PC-3 (cell line): ENCODE measurements at places on chromosomes 16 and 17. TPM values are rescaled to one million over a fixed set of nuclear protein-coding genes. Genes with fewer than 3 reads are reported as not detected.

DNA sequence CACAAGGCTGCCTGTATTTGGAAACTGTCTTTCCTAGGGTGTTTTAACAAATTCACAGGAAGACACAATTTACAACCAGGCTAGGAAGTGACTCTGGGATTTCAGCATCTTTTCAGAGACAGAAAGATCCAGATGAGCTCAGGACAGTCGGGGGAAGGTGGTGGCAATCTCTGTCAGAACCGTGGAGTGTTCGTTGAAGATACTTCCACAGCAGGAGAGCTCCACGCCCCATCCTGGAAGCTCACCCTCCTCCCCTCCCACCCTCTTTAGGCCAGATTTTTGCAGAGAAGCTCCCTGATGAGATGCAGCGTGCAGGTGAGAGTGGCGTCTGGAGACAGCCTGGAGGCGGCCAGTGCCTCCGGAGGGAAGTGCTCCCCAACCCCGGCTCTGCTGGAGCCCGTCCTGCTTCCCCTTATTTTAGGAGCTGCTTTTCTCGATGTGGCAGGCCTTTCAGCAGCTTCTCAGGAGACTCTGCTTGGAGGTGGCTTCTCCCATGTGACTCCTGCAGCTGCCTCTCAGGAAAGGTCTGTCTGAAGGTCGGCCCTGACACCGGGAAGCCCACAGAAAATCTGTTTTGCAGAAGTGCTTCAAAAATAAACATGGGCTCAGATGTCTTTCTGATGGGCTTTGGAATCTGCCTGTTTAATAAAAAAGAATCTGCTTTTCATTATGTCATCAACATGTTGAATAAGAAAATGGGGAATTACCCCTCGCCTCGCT lies 186.4 kb upstream of the CHMP6 start:
- H3K4me3 ChIP-seq, result no peak overlapping the region
- H3K27me3 ChIP-seq, result no peaks in the 10 kb centered on the region
- DNase-seq, result no peak
- H3K27ac ChIP-seq, result no peak overlapping the region

DNA sequence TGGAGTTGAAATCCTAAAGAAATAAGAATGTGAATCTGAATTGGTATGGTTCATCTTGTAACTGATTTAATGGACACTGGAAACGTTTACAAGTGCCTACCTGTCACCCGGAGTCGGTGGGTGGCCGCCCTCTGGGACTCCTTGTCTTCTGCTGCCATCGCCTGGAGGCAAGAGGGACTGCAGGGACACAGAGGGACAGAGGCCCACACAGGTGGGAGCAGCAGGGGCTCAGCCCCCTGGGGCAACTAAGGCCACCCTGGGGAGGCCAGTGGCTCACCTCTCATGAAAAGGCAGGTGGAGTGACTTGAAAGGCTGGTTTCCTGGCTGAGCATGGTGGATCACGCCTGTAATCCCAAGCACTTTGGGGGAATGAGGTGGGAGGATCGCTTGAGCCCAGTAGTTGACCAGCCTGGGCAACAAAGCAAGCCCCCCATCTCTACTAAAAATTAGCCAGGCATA lies 23.2 kb downstream of the TMEM92 start:
- H3K27ac ChIP-seq, result no peak overlapping the region
- no peaks in the 10 kb centered on the region for H3K36me3 ChIP-seq

ASPA gene
- not detected in 2 replicates for total RNA-seq

CDH5 gene
- total RNA-seq, result not detected in 2 replicates

DNAJA3 gene
- 123 and 158 TPM in 2 replicates for total RNA-seq

MYO15A gene
- 0.26 TPM in 1 of 2 replicates, not detected in the other for total RNA-seq

GRCh38 chr17:28916302-28916934 lies 13.5 kb upstream of the DHRS13 start:
- no peak for DNase-seq
- H3K4me1 ChIP-seq, result no peaks in the 10 kb centered on the region

GRCh38 chr17:4849011-4849536 lies 15.9 kb downstream of the MINK1 start:
- peaks cover 59% of the 10 kb centered on the region for H3K4me1 ChIP-seq
- no peaks in the 10 kb centered on the region for H3K36me3 ChIP-seq
- peak overlapping the region; percentile 100 for H3K27ac ChIP-seq
- DNase-seq, result peak; percentile 96
- no peaks in the 10 kb centered on the region for H3K27me3 ChIP-seq

DNA sequence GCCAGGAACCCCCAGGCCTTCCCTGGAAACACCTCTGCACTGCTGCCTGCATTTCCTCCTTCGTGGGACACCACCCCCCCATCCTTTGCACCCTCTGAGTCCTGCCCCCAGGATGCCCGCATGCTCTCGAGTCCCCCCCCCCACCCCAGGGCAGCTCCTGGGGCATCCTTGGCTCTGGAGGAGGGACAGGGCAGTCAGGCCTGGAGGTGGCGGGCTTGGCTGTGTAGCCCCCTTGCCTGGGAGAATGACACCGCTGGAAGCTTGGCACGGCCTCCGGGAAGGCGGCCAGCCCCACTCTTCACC lies 98.9 kb upstream of the GSE1 start:
- peaks cover 24% of the 10 kb centered on the region for H3K4me1 ChIP-seq
- peak overlapping the region; percentile 90 for H3K27ac ChIP-seq

- H3K36me3 ChIP-seq, result no peaks in the 10 kb centered on the region
- no peak overlapping the region for H3K4me3 ChIP-seq
- H3K27ac ChIP-seq, result no peak overlapping the region
- H3K27me3 ChIP-seq, result no peaks in the 10 kb centered on the region
- peaks cover 48% of the 10 kb centered on the region for H3K4me1 ChIP-seq
These were observed 3.2 kb downstream of the ARHGAP27 start for GRCh38 chr17:45429339-45430005.

MPO gene
- not detected in 2 replicates for total RNA-seq

COG7 gene
- 8.6 and 13.5 TPM in 2 replicates for total RNA-seq

DNA sequence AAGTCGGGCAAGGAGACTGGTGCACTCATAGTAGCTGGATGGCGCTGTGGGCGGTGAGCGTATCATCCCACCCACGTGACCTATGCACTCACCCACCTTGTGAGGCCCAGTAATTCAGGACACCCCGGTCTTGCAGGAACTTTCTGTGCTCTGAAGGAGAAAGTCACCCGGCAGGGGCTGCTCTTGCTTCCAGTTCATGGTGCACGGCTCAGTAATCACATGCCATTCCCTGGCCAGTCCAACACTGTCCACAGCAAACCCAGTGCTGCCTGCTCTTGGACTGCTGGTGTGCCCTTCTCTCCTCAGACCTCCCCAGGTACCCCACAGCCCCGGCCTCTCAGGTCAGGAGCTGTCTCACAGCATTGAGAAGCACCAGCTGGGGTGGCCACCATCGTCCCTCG lies 16.4 kb upstream of the RHBDF2 start:
- H3K27ac ChIP-seq, result no peak overlapping the region
- H3K4me3 ChIP-seq, result no peak overlapping the region
- H3K4me1 ChIP-seq, result no peaks in the 10 kb centered on the region
- no peaks in the 10 kb centered on the region for H3K27me3 ChIP-seq
- peak; percentile 17 for DNase-seq

DNA sequence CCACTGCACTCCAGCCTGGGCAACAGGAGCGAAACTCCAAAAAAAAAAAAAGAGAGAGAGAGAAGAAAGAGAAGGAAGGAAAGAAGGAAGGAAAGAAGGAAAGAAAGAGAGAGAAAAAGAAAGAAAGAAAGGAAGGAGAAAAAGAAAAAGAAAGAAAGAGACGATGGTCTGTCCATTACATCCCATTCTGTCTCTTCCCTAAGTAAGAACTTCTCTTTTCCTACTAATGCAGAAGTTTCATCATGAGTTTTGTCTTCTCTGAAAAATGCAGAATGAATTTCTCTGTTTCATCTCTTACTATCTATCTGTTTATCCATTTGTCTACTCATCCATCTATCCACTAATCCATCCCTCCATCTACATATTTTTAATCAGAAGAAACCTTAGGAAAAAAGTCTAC lies 94.9 kb upstream of the MED13 start:
- no peaks in the 10 kb centered on the region for H3K27me3 ChIP-seq
- peaks cover 21% of the 10 kb centered on the region for H3K4me1 ChIP-seq
- H3K4me3 ChIP-seq, result no peak overlapping the region
- no peaks in the 10 kb centered on the region for H3K36me3 ChIP-seq

DNA sequence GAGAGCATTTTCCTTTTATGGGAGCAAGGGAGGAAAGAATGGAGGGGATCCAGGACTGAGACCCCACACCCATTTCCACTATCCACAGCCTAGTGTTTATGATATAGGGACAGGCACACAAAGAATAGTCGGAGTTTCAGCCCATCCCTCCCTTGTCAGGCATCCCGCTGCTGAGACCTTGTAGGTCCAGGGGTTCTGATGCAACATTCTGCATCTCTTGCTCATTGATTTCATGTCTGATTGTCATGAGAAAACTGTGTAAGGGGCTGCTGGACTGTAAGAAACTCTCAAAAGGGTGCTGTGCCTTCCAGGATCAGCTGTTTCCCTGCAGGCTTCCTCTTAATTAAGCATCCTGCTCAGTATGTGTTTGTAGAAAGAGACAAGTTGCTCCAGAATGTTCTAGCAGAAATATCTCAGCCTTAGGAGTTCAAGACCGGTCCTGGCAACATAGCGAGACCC lies 5.3 kb upstream of the POLR3E start:
- no peaks in the 10 kb centered on the region for H3K27me3 ChIP-seq
- H3K27ac ChIP-seq, result no peak overlapping the region
- H3K4me3 ChIP-seq, result no peak overlapping the region
- no peaks in the 10 kb centered on the region for H3K36me3 ChIP-seq
- DNase-seq, result no peak
- H3K4me1 ChIP-seq, result no peaks in the 10 kb centered on the region

DNA sequence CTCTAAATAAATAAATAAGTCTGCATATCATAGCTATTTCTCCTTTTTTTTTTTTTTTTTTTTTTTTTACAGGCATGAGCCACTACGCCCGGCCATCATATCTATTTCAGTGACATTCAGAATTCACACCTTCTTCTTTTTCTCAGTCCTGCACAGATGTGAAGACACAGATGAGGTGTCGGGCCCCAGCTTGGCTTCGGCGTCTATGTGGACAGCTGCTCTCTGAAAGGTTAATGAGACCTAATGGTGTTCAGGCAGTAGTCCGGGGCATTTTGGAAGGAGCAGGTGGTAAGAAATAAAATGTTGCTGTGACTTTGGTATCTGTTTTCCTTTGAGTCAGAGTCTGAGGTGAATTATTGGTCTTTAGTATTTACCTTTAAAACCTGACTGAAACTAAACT lies 23.6 kb downstream of the TANGO6 start:
- H3K27me3 ChIP-seq, result no peaks in the 10 kb centered on the region
- DNase-seq, result no peak
- no peaks in the 10 kb centered on the region for H3K4me1 ChIP-seq
- no peak overlapping the region for H3K4me3 ChIP-seq

GRCh38 chr16:66199189-66199588 lies 167.3 kb upstream of the CDH5 start:
- no peaks in the 10 kb centered on the region for H3K27me3 ChIP-seq
- no peak for DNase-seq
- H3K4me3 ChIP-seq, result no peak overlapping the region
- no peaks in the 10 kb centered on the region for H3K36me3 ChIP-seq

CCDC200 gene
- not detected in 2 replicates for total RNA-seq

MYH1 gene
- total RNA-seq, result not detected in 2 replicates

DNA sequence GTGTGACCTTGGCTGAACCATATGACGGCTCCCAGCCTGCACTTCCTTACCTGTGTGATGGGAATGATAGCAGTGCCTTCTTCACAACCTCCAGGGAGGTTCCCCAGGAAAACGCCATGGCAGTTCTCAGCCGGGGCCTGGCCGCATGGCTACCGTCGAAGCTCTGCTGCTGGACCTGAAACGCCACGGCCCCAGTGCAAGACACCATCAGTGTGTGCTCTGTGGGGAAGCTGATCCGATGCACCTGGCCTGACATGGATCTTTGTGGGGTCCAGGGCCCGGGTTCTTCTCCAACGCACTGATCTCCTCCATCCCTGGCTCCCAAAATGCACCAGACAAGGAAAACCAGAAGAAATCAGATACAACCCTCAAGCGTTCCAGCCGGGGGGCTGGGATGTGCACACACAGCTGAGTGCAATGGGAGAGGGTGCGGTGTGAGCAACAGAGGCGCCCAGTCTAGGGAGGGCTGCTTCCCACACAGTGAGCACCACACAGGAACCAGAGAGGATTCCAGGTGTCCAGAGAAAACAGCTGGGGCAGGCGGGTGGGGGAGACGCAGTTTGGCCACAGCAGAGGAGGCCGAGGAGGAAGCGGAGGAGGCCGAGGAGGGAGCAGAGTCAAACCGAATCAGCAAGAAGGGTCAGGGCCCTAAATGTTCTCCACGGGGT lies 54.3 kb upstream of the ZNF469 start:
- H3K27me3 ChIP-seq, result no peaks in the 10 kb centered on the region
- no peaks in the 10 kb centered on the region for H3K36me3 ChIP-seq
- DNase-seq, result no peak
- no peak overlapping the region for H3K27ac ChIP-seq
- peaks cover 15% of the 10 kb centered on the region for H3K4me1 ChIP-seq

GRCh38 chr17:1498233-1498632 lies 5.7 kb upstream of the MYO1C start:
- DNase-seq, result no peak
- no peaks in the 10 kb centered on the region for H3K4me1 ChIP-seq
- no peak overlapping the region for H3K27ac ChIP-seq
- H3K4me3 ChIP-seq, result no peak overlapping the region

CNTD1 gene
- not detected in 2 replicates for total RNA-seq

ZKSCAN2 gene
- total RNA-seq, result 2.6 and 5.4 TPM in 2 replicates

GRCh38 chr16:89401641-89402445 lies 88.5 kb downstream of the ANKRD11 start:
- H3K4me3 ChIP-seq, result no peak overlapping the region

GRCh38 chr16:3070608-3071111 lies 5.2 kb downstream of the IL32 start:
- peaks cover 2% of the 10 kb centered on the region; the same call in 1 of the 2 replicates for H3K4me1 ChIP-seq
- no peaks in the 10 kb centered on the region for H3K27me3 ChIP-seq
- H3K27ac ChIP-seq, result no peak overlapping the region
- DNase-seq, result no peak
- no peak overlapping the region for H3K4me3 ChIP-seq
- no peaks in the 10 kb centered on the region for H3K36me3 ChIP-seq

TPSG1 gene
- not detected in 2 replicates for total RNA-seq

GRCh38 chr16:5393070-5393469 lies 295.5 kb upstream of the EEF2KMT start:
- DNase-seq, result no peak
- no peaks in the 10 kb centered on the region for H3K36me3 ChIP-seq
- no peak overlapping the region for H3K4me3 ChIP-seq
- H3K4me1 ChIP-seq, result no peaks in the 10 kb centered on the region
- no peak overlapping the region for H3K27ac ChIP-seq

CDH1 gene
- 100 and 124 TPM in 2 replicates for total RNA-seq

KRT32 gene
- 1.5 TPM in 2 replicates for total RNA-seq
